Kidney epithelial cell (primary cell): ENCODE measurements at places on chromosomes 16 and 17.

GRCh38 chr17:15971098-15971678, 26.3 kb downstream of the ADORA2B start:
- no peak for DNase-seq

GRCh38 chr17:7897090-7897489, 8.5 kb downstream of the CHD3 start:
- no peak for DNase-seq

DNA sequence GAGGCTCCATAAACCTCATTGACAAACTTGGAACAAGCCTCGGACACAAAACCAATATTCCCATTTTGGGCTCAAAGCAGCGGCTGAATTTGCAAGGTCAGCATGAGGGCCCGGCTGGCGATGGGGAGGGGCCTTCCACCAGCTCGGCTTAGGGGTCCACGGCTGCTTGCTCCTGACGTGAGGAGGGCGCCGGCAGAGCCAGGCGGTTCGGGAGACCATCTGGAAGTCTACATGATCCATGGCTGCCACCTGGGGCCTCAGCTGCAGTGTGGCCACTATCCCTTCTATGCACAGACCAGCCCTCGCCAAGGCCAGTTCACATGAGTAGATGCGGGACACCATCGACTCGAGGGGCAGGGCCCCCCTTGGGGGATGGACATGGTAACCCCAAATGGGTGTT, 39.1 kb downstream of the NDEL1 start:
- no peak for DNase-seq

DNA sequence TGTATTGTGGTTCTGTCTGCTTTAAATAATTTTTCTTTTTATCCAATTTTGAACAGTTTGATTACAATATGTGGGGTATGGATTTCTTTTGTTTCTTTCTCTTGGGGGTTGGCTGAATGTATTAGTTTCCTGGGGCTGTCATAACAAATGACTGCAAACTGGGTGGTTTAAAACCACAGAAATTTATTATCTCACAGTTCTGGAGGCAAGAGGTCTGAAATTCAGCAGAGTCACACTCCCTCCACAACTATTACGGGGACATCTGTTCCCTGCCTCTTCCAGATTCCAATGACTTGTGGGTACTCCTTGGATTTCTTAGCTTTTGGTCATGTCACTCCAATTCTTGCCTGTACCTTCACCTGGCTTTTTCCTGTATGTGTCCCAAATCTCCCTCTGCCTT, 23.7 kb downstream of the COX11 start:
- DNase-seq = no peak

GRCh38 chr16:89561142-89561883, 831 bp downstream of the RPL13 start:
- no peak for DNase-seq

- DNase-seq = no peak
Measured at GRCh38 chr16:73565263-73565662, 517.3 kb upstream of the ZFHX3 start.

DNA sequence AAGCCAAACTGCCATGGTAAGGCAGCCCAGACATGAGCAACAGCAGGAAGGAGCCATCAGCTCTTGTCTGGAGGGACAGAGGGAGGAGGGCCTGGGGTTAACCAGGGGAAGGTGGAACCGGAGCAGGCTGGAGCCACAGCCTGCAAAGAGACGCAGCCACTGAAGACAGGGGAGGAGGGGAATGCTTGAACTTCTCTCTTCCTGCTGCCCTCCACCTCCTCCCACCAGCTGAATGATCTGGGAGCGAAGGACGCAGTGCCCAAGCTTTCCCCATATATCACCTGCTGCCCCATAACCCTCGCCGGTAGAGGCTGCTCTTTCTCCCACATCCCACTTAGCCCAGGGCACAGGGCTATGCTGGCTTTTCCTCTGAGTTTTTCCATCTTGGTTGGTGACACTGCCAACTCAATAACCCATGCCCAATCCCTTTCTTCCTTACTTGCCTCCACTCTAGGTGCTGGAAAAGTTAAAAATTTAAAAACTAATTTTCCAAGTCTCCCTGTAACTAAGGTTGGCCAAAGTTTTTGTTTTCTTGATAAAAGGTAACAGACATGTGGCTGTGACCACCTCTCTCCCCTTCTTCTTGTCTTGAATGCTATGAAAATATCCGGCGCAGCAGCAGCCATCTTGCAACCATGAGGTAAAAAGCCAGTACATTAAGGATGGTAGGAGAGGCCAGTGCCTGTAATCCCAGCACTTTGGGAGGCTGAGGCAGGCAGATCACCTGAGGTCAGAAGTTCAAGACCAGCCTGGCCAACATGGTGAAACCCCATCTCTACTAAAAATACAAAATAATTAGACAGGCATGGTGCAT, 21.8 kb upstream of the CACNG4 start:
- DNase-seq = no peak

- no peak for DNase-seq
Measured at GRCh38 chr16:14148016-14148415, 76.9 kb downstream of the MRTFB start.

DNA sequence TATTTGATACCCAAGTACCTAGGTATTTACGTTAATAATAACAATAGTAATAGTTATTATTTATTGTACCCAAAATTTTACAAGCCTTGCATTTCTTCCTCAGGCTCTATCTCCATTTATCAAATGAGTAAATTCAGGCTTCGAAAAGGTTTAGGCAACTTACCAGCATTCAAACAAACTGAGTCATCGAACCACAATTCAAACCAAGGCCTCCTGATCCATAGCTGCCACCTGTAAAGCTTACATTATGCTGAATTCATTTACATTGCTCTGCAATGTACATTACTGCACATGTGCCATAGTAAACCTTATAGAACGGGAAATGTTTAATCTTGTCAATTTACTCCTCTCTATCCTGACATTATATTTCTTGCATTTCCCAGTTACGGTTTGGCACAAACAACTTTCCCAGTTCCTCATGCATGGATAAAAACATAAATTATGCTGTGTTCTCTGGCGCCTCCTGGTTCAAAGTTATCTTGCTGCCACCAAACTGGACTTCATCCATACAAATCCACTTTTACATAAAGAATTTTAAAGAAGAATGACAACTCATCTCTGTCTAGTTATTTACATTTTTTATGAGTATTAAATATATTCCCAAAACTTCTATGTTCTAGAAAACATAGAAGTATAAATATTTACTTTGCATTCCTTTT, 360.6 kb upstream of the SOX9 start:
- peak; percentile 28 for DNase-seq

DNA sequence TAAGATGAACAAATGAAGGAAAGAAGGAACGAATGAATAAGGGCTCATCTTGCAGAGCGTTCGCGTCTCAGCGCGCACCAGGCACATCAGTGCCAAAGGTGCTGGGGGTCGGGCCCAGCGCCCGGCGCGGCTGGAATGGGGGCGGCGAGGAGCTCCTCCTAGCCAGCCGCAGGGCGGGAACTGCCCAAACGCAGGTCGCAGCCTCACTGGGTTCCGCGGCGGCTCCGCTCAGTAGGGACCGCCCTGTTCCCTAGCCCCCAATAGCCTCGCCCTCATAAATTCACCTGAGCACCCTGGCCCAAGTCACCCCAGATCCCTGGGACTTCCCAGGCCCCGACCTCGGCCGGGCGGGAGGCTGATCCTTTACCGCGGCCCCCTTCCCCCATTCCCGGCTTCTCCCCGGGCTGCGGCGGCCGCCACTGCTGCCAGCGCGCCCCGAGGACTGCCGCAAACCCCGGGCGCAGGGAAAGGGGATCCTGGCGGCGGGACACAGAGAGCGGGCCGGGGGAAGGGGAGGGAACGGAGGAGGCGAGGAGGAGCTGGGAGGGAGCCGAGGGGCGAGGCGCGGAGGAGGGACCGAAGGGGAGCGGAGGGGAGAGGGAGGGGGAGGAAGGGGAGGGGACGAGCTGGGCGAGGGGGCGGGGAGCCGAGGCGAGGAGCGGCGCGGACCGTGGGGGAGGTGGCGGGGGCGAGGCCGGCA, 377 bp upstream of the CRHR1 start:
- no peak for DNase-seq

DNA sequence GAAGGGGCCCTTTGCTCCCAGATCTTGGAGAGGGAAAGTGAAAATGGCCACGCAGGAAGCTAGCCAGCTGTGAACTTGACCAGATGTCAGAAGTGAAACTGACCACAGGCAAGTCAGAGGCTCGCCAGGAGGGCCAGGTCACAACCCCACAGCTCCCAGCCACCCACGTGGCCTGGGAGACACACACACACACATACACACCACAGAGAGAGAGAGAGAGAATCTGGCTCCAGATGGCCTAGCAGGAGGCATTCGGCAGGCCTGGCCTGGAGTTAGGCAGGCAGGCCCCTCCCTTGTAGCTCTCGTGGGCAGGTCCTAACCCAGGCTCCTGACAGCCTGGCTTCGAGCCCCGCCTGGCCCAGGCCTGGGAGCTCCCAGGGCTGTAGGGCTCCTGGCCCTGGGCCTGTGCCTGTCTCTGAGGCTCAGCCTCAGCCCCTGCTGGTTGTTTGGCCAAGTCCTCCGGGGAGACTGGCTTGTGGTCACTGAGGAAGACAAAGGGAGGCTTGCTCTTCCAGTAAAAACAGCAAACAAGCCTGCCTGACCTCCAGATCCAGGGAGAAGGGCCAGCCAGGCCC, 20.2 kb downstream of the NGFR start:
- peak; percentile 83 for DNase-seq

GRCh38 chr16:8630255-8630953, 8.9 kb downstream of the METTL22 start:
- no peak for DNase-seq

DNA sequence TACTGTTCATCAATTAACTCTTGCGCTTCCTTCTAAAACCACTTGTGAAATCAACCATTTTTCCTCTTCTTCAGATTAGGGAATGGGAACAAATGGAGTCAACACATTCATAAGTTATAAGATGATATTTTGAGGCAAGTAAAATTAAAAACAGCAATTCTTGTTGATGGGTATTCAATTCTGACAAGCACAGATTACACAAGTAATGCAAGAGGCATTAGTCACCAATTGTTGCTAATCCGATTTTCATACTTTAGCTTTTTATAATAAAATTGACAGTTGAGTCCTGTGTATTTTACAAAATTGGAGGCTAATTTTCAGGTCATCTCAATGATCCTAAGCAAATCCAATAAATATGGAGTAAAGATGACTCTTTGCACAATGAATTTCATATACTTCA, 918.4 kb upstream of the SOX9 start:
- DNase-seq = no peak
